Stimulated activated naive CD4-positive, alpha-beta T cell (primary cell): ENCODE measurements at places on chromosomes 5 and 9.

GRCh38 chr5:142794537-142794936, 24.4 kb downstream of the ARHGAP26 start:
- DNase-seq: no peak

DNA sequence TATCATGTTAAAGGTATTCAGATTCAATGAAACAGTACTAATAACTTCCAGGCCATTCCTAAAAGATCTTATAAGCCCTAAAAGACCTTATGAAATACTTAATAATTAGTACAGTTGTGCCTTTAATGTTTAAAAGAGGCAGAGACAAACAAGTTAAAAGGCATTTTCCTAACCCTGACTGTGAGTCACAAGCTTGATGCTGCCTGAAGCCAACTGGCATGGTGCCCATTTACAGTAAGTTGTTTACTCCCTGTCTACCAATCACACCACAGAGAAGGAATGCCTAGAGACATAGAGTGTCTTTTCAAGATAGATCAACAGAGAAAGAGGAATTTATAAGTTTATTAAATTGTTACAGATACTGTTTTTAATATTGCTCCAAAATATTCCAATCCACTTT, 47.8 kb downstream of the NR3C1 start:
- DNase-seq: peak; percentile 67

DNA sequence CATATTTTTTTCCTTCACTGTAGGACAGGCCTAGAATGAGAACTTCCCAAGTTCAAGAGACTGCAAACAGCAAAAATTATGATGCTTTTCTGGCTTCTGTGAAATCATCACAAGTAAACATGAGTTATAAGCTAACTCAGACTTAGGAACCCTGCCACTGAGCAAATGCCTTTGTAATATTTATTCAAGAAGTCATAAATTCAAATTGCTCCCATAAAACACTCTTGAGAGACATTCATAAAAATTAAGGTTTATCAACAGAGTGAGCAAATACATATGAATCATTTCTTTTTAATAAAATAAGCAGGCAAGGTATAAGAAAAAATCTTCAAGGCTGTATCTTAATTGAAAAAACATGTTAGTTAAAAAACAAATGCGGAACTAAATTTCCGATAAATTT, 124.2 kb downstream of the GNA14 start:
- no peak for DNase-seq

GRCh38 chr5:109743041-109743531, 53.4 kb downstream of the MAN2A1 start:
- no peak for DNase-seq

GRCh38 chr9:133968966-133969617, 23.0 kb downstream of the VAV2 start:
- DNase-seq: no peak

DNA sequence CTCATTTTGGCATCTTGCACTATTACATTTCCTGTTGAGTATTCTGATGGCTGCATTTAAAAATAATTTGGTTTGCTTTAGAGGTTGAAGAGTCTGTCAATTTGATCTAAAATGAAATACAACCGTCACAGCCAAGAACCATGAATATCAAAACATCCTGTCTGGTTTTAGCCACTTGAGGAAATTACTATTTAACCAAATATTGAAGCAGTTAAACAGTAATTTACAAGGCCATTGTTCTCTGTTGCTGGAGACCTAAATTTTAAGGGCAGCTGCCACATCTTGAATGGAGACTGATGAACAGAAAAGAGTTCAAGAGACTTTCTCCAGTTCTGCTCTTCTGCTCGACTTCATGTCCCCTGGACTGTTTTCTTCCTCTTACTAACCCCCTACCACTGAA, 549.4 kb downstream of the LRRC70 start:
- no peak for DNase-seq

GRCh38 chr5:145776886-145777285, 58.3 kb downstream of the PRELID2 start:
- no peak for DNase-seq

DNA sequence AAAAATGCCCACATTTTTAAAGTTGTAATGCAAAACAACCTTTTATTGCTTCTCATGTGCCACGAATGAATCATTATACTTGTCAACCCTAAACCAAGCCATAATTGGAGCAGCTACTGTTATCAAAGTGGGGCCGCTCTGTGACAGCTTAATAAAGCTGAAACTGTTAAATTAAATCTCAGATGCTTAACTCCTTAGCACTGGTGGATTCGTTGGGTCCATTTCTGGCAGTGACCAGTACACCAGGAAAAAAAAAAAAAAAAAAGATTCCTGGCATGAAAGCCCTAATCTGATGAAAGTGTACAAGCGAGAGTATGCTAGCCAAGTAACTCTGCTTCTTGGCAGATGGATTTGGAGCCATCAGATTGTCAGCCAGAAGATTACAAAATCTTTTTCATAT, 164.8 kb downstream of the ZSWIM6 start:
- no peak for DNase-seq

- no peak for DNase-seq
Observed at GRCh38 chr9:33209394-33209793, 30.6 kb upstream of the SPINK4 start.

GRCh38 chr9:928363-929042, 48.0 kb upstream of the DMRT3 start:
- DNase-seq: no peak

DNA sequence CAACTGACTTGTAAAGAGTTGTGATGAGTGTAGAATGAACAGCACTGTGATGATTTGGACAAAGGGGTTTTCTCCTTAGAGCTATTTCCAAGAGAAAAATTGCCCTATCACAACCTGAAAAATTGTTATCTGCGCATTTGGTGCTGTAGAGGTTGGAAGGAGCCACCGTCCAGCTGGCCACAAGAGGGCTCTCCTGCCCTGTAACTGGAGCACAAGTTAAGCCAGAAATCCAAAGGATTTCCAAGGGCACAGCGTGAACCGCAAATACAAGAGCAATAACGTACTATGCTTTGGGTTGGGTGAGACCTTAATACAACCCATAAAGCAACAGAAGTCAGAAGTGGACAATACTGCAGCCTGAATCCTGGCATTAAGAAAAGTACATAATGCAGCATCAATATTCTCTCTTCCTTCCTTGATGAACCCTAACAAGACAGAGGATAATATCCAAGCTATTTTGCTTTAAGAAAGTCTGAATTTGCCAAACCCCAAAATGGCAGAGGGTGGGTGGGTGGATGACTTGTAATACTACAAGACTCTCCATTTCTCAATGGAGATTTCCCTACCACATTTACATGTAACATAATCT, 56.8 kb upstream of the SMIM32 start:
- no peak for DNase-seq

- DNase-seq: no peak
Observed at GRCh38 chr9:134491856-134492255, 149.7 kb upstream of the COL5A1 start.

DNA sequence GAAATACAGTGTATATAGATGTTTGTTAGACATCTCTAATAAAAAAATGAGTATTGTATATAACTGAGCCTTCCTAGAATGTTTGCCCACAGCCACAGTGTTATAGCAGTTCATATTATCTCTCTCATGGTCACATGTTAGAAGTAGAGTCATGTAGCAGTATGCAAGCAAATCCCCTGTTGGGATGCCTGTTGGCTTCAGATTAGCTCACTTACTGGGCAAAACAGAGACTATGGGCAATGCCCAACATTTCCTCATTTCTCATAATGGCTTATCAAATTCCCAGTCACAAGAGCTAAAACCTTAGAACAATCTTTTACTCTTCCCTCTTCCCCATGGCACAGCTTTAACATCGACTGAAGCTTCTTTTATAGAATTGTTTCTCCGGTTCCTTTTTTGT, 27.0 kb upstream of the PDCD1LG2 start:
- DNase-seq: no peak

DNA sequence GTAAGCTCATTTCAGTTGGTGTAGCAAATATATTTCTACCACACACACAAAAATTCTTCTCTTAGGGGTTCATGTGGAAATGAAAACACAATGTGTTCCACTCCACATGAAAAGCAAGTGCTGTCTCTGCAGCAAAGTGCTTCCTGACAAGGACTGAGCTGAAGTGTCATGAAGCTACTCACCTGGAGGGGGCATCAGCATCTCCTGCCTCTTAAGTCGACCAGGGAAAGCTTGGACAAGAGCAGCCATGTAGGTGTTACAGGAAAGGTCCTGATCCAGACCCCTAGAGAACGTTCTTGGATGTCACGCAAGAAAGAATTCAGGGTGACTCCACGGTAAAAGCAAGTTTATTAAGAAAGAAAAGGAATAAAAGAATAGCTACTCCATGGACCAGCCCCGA, 62.8 kb downstream of the SV2C start:
- DNase-seq: no peak

DNA sequence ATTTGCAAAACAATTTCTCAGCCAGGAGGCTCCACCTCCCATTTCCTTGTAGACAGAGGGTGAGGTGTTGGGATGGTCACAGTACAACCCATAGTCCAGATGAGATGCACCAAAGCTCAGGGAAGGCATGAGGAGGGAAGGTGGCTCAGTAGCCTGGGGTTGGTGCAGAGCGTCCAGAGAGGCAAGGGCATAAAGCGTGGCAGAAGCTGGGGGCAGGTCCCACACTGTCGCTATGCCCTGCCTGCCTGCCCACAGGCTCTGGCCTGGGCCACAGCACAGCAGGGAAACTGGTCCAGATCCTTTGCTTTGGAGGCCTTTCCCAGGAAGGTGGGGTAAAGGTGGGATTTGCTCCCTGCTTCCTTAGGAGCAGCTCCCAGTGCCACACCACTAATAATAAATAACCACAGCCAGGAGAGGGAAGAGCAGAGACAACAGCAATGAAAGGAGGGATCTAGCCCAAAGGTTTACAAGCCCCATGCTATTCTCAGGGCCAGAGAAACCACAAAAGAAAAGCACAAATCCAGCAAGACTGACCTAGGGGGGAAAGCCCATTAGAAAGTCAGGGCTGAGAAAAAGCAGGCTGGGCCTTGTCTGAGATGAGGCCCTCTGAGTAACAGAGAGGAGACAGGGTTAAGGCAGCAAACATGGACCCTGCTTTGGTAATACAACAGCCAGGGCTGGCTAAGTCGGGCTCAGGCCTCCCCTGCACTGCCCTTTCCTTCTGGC, 27.2 kb downstream of the PCDHGC5 start:
- no peak for DNase-seq

DNA sequence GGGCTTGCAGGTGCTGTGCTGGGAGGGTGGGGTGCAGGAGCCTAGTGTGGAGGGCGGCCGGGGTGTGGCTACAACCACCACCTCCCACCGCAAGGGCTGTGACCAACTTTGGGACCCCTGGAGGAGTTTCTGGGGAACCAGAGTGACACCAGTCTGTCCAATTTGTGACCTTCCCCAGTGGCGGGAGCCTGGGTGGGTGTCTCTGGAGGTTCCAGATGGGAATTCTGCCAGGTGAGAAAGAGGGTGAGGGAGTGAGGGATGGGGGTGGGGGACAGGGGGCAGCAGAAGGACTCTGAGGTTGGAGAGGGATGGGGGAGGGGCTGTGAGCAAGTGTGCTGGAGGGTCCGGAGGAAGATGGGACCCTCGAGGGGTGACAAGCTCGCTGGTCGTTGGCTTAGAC, 4.2 kb upstream of the CACNA1B start:
- DNase-seq: no peak

DNA sequence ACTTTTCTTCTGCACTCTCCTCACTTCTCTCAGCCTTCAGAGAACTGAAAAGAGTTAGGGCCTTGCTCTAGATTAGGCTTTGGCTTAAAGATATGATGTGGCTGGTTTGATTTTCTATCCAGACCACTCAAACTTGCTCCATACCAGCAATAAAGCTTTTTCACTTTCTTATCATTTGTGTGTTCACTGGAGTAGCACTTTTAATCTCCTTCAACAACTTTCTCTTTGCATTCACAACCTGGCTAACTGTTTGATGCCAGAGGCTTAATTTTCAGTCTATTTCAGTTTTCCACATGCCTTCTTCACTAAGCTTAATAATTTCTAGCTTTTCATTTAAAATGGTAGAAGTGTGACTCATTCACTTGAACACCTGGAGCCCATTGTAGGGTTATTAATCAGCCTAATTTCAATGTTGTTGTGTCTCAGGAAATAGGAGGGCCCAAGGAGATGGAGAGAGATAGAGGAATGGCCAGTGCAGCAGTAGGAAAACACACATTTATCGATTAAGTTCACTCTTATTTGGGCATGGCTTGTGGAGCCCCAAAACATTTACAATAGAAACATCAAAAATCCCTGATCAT, 5.9 kb downstream of the ATPSCKMT start:
- no peak for DNase-seq

GRCh38 chr5:68730220-68730978, 363.4 kb upstream of the SLC30A5 start:
- DNase-seq: no peak

- DNase-seq: no peak
Observed at GRCh38 chr5:45113726-45114125, 305.0 kb downstream of the MRPS30 start.

DNA sequence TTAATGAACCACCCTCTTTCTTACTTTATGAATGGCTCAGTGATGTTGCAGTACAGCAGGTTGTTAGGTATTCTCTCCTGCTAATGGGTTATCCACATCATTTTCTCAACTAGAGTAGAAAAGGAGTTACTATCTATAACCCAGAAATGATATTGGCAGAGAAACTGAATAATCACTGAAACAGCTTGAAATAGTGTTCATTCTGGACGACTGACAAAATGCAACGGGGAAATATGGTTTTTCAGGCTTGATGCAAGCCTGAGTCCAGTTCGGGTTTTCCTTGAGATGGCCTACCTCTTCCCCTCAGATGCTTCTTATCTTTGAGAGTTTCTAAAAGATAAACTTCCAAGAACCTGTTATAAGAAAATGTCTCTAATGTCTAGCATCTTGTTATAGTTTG, 187.3 kb downstream of the RAB3C start:
- DNase-seq: no peak

GRCh38 chr9:106889061-106889590, 26.2 kb downstream of the ZNF462 start:
- DNase-seq: no peak

DNA sequence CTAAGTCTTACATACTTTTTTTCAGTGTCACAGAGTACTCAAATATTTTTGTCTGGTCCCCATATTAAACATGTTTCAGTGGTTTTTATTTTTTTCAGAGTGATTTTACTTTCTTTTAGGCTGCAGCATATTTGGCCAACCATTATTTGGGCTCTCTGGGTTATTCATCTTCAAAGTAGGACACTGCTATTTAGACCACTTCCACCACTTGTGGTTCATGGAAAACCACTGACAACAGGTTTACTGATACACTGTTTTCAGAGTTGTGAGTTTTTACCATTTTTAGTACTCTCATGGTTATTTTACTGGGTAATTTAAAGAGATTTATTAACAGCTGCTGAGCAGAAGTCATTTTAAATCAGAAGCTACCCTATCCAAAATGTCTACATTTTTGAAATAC, 437.6 kb downstream of the KIAA0825 start:
- no peak for DNase-seq

- no peak for DNase-seq
Observed at GRCh38 chr9:93133681-93134014, 403 bp downstream of the NINJ1 start.

- no peak for DNase-seq
Observed at GRCh38 chr9:10026443-10026984, 586.3 kb downstream of the PTPRD start.

GRCh38 chr5:134095887-134096589, 18.4 kb upstream of the TCF7 start:
- DNase-seq: no peak

- no peak for DNase-seq
Observed at GRCh38 chr9:13481274-13481673, 201.8 kb upstream of the MPDZ start.

GRCh38 chr9:120921661-120922181, 4.9 kb downstream of the TRAF1 start:
- DNase-seq: no peak

GRCh38 chr9:124835026-124835557, 18.2 kb upstream of the WDR38 start:
- DNase-seq: no peak
